Upper lobe of right lung (tissue), 1 donor: ENCODE measurements at places on chromosomes 4 and X. TPM values are rescaled to one million over a fixed set of nuclear protein-coding genes. Genes with fewer than 3 reads are reported as not detected.

The NAT8L gene
- total RNA-seq = 0.46 TPM

GRCh38 chr4:26088433-26088928, 174.5 kb downstream of the SMIM20 start:
- DNase-seq = no peak
- no peaks in the 10 kb centered on the region for H3K4me1 ChIP-seq
- no peak overlapping the region for H3K27ac ChIP-seq
- no peaks in the 10 kb centered on the region for H3K27me3 ChIP-seq

The HPSE gene
- total RNA-seq = 5.6 TPM

- no peak for DNase-seq
- no peaks in the 10 kb centered on the region for H3K36me3 ChIP-seq
- H3K27ac ChIP-seq = no peak overlapping the region
- no peaks in the 10 kb centered on the region for H3K27me3 ChIP-seq
Observed at GRCh38 chr4:47744253-47744652, 93.6 kb downstream of the CORIN start.

The CFI gene
- 61.0 TPM for total RNA-seq

The HS6ST2 gene
- total RNA-seq = 0.87 TPM

DNA sequence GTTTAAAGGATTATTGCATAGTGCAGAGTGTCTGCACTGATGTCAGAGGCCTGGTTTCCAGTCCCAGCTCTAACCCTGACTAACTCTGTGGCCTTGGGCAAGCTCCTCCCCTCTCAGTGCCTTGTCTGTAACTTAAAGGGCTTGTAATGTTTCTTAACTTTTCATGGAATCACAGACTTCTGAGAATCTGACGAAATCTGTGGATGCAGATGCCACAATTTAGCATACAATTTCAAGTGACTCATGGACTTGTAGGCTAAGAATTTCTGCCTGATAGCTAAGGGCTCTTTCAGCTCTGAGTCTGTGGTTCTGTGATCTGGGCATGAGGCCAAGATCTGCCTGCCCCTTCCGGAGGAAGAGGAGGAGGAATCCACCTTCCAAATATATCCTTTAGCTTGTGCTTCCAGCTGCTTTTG, 236.9 kb downstream of the AR start:
- no peaks in the 10 kb centered on the region for H3K36me3 ChIP-seq
- no peaks in the 10 kb centered on the region for H3K27me3 ChIP-seq
- H3K4me1 ChIP-seq = peaks cover 11% of the 10 kb centered on the region
- DNase-seq = peak; percentile 72
- no peak overlapping the region for H3K4me3 ChIP-seq

The MAGEB3 gene
- not detected for total RNA-seq

The FAM9C gene
- total RNA-seq = not detected

DNA sequence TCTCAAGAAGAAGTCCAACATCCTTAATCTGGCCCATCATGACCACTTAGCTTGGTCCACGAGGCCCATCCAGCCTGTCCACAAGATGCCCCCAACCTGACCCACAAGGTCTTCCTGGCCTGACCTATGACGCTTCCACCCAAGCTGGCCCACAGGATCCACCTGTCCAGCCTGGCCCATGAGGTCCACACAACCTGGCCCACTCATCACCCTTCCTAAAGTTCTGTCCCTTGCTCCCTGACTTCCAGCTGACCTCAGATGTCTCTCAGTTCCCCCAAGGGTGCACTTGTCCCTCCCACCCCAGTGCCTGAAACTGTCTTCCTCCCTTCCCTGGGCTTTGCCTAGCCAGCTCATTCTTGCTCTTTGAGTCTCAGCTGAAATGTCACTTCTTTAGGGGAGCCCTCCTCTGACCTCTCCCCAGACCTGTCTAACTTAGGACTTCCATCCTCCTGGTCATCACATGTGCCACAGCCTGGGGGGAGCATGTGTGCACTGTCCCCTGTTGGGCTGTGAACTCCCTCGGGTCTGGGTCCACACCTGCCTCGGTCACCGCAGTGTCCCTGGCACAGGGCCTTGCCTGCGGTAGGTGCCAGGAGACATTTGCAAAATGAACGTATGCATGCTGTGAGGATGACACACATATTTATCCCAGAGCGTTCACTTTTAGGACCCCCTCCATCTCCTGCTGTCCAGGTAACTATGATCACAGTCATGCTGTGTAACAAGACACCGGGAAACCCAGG, 61.7 kb downstream of the EVC start:
- H3K4me3 ChIP-seq = no peak overlapping the region
- peak; percentile 38 for DNase-seq
- no peaks in the 10 kb centered on the region for H3K36me3 ChIP-seq

GRCh38 chr4:36003051-36003450, 241.3 kb downstream of the ARAP2 start:
- H3K27me3 ChIP-seq = no peaks in the 10 kb centered on the region
- no peak for DNase-seq
- no peak overlapping the region for H3K4me3 ChIP-seq
- no peaks in the 10 kb centered on the region for H3K4me1 ChIP-seq

DNA sequence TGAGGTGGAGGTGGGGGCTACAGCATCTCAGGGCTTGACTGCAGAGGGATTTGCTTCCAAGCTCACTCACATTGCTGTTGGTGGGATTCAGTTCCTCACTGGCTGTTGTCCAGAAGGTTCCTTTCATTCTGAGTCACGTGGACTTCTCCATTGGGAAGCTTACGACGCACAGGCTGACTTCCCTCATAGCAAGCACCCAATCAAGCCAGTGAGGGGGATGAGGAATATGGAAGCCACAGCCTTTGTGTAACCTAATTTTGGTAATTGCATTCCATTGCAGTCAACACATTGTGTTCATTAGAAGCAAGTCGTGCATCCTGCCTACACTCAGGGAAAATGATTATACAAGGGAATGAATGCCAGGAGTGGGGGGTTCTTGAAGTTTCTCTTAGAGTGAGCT, 32.7 kb upstream of the MXRA5 start:
- no peaks in the 10 kb centered on the region for H3K27me3 ChIP-seq
- H3K4me1 ChIP-seq = no peaks in the 10 kb centered on the region
- H3K36me3 ChIP-seq = no peaks in the 10 kb centered on the region

- H3K4me1 ChIP-seq = peaks cover 5% of the 10 kb centered on the region
- H3K27me3 ChIP-seq = no peaks in the 10 kb centered on the region
- DNase-seq = no peak
- H3K27ac ChIP-seq = peak overlapping the region; percentile 68
- no peaks in the 10 kb centered on the region for H3K36me3 ChIP-seq
Observed at GRCh38 chrX:46793386-46794143, 34.6 kb upstream of the SLC9A7 start.

DNA sequence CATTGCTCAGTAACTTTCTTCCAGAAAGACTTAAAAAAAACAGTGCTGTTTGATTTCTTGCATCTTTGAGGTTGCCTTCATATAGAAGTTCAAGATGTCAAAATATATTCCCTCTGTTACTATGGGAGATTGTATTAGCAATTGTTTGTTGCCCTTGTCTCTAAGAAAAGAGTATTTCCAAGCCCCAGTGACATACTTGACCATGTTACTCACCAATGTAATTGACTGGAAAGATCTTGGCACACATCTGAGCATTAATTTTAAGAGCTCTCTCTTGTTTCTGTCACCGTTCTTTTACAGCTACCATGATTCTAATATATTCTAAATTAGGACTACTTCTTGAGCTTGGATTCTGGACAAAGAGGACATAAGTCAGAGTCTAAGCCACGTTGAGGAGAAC, 902.7 kb upstream of the EPHA5 start:
- H3K27me3 ChIP-seq = no peaks in the 10 kb centered on the region
- no peaks in the 10 kb centered on the region for H3K4me1 ChIP-seq

DNA sequence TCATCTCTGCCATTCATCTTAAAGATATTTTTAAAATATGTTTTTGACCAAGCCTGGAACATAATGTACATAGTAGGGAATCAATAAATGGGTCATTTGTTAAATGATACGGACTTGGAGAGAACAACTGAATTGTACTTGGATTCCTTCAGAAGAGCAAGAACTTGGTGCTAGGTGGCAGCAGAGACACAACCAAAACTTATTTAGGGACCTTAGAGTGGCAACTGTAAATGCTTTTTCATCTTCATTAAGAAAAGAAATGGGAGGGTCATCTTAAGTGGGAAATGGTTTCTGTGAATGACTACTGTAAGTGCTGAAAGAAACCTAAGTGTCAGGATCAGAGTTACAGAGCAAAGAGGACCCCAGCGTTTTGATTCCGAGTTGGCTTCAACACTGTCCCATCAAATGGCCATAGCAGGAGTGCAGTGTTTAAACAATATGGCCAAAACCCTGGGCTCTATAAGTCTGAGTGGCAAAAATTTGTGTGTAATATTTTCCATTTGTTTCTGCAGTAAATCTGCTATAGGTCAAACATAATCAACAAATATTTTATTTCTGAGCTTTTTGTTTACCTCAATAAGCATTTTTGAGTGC, 213.6 kb downstream of the PALLD start:
- no peak overlapping the region for H3K4me3 ChIP-seq
- H3K36me3 ChIP-seq = no peaks in the 10 kb centered on the region
- H3K27ac ChIP-seq = no peak overlapping the region
- H3K4me1 ChIP-seq = peaks cover 8% of the 10 kb centered on the region
- no peaks in the 10 kb centered on the region for H3K27me3 ChIP-seq
- no peak for DNase-seq
